ENCODE measurements at places on chromosomes 7 and 10. TPM values are rescaled to one million over a fixed set of nuclear protein-coding genes. Genes with fewer than 3 reads are reported as not detected.

The SPDYE16 gene
- 0.20 TPM for total RNA-seq

The RADIL gene
- total RNA-seq: 9.0 TPM

The LAMB1 gene
- total RNA-seq: 121 TPM

The GSTO2 gene
- total RNA-seq: 1.9 TPM

The PTPRZ1 gene
- 4.8 TPM for total RNA-seq

The CNTNAP2 gene
- 0.27 TPM for total RNA-seq

The SPACDR gene
- total RNA-seq: not detected

The ENTPD1 gene
- 6.7 TPM for total RNA-seq

The ACSM6 gene
- total RNA-seq: not detected

The HTR5A gene
- total RNA-seq: not detected

The MEIG1 gene
- total RNA-seq: not detected

The CLCN1 gene
- not detected for total RNA-seq

The FBH1 gene
- total RNA-seq: 70.5 TPM

The CACNA2D1 gene
- total RNA-seq: 113 TPM

The OR2A12 gene
- not detected for total RNA-seq

The SOSTDC1 gene
- not detected for total RNA-seq

The OR2A5 gene
- not detected for total RNA-seq

The TMEM139 gene
- 9.7 TPM for total RNA-seq

The CRYGN gene
- 0.52 TPM for total RNA-seq

The PDE6C gene
- not detected for total RNA-seq

The HNRNPA2B1 gene
- total RNA-seq: 391 TPM

The SLC13A4 gene
- total RNA-seq: 0.48 TPM

The FBXL15 gene
- total RNA-seq: 13.4 TPM

The ENO4 gene
- 0.07 TPM for total RNA-seq

The CXCL12 gene
- total RNA-seq: 143 TPM

The THSD7A gene
- total RNA-seq: 0.67 TPM

Data from heart left ventricle (tissue), 16 donors.